ENCODE measurements at places on chromosomes 5 and 9.
A peak's percentile ranks its signal among the peaks of the same experiment; 100 is the strongest.

DNA sequence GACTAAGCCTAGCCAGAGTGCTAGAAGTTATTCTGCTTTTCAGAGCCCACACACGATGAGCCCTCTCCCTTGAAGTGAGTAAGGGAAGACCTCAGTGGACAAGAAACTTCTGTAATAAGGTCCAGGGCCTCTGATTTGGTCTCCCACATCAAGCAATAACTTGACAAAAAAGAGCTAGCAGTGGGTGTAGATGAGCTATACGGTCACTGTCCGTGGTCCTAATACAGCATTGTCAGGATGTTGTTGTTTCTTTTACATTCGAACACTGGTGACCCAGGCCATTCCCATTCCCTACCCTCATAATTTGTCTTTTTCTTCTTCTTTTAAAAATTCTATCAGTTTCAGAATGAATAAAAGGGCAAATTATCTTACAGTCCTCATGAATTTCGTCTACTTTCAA lies 5.2 kb downstream of the PCSK1 start:
- peak; percentile 40 for DNase-seq

DNA sequence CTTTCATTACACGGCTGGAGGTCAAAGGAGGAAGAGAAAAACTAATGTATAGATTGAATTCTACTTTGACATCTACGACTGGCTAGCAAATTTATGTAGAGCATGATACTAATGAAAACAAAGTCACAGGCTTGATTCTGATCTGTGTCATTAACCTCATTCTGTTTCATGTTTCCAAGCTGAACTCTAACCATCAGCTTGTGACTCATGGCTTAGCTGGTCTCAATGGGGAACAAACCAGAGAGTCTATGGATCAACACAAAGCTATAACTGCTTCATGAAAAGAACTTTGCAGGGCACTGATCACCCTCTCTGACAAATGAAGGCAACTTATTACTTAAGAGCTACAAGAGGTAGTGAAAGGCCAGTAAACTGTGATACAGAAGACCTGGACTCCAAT lies 23.6 kb upstream of the PDE4D start:
- DNase-seq: no peak

GRCh38 chr9:130478736-130479575 lies 34.2 kb downstream of the ASS1 start:
- DNase-seq: no peak

- DNase-seq: no peak
Observed at GRCh38 chr9:127497656-127498290, 46.5 kb downstream of the LRSAM1 start.

DNA sequence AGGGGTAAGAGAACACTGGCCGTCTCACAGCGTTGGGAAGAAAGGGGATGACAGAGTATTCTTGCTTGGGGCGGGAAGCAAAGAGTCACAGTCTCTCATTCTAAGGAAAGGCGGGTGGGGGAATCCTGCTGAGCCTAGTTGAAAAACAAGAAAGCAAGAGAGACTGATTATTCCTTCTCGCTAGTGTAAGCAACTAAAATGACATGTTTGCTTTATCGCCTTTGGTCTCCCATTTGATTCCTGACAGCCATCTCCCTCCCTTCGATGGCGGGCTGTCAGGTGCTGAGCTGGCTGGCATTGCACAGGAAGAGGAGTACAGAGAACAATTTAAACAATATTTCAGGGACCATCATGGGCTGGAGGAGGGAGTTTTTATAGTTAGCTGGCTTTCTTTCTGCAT lies 331.3 kb downstream of the ASTN2 start:
- DNase-seq: no peak

DNA sequence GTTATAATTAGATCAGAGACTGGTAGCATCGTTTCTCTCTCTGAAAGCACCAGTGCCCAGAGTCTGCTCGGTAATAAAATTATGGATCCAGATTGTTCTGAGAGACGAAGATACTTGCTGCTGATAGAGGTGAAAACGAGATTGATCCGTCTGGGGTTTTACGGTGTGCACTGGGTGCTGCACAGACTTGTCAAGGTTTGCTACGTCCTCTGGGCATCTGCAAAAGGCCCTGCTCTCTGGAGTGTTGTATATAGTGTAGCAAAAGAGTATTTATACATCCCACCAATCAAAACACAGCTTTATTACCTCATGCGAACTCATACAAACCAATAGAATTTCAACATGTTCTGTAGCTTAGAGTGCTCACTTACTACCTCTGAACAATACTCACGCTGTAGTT lies 219.3 kb downstream of the PBX3 start:
- DNase-seq: no peak
